ENCODE measurements at places on chromosomes 16 and 17.

DNA sequence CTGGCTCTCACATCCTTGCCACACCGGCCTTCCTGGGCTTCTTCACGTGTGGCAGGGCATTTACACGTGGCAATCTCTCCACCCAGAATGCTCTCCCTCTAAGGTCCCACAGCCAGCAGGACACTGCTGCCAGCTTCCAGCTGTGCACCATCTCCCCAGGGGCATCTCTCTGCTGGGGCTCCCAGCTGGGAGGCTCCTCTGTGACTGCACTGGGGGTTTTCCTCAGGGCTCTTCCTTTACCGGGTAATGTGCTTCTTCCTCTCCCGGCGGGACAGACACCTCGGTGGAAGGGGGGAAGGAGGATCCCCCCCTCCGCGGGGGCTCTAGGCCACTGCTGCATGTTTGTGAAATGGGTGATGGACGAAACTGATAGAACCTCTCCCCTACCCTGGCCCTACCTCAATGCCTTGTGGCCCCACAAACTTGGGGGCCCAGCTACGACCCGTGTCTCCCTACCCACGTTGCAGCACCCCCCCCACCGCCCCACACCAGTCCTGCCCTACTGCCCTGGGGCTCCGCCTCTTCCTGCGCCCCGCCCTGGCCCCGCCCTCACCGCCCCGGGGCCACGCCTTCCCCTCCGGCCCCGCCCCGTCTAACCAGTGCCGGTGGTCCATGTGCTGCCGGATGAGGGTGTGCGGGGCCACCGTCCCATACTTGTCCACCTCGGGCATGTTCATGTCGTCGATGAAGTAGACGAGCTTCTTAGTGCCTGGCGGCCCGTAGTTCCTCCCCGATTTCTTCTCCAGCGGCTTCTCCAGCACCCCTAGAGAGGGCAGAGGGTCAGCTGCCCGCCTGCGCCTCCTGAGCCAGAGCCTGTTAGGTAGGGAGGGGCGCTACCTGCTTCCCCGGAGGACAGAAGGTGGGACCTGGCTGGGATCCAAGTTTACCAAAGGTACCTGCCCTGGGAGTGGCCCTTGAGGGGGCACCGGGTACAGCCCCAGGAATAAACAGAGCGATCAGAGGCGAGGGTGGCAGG, 92.6 kb downstream of the DNAH17 start:
- peak; percentile 57 for DNase-seq

DNA sequence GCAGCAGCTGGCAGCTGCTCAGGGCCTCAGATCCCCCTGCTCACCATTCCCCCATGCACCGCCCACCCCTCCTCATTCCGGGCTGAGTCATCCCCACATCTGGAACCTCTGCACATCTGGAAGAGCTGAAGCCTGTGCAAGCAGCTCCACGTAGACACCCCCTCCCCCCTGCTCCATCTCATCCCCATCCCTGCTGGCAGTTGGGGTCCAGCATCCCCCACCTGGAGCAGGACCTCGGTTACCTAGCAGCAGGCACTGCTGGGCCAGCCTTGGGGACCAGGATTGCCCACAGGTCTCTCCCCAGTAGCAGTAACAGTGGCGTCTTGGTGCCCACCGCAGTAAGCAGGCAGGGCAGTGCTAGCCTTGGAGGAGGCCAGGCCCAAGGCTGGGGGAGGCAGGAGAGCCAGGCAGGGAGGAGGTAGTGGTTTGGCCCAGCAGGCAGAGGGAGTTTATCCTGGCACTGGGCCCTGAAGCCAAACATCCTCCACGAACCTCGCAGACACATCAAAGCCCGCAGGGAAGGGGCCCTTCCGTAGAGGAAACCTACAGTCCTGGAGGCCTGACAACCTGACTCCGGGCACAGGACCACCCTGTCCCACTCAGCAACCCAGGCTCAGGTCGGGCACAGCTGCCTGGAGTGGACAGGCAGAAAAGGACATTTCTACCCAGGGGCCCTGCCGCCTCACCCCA, 7.7 kb upstream of the TMEM92 start:
- DNase-seq = no peak

DNA sequence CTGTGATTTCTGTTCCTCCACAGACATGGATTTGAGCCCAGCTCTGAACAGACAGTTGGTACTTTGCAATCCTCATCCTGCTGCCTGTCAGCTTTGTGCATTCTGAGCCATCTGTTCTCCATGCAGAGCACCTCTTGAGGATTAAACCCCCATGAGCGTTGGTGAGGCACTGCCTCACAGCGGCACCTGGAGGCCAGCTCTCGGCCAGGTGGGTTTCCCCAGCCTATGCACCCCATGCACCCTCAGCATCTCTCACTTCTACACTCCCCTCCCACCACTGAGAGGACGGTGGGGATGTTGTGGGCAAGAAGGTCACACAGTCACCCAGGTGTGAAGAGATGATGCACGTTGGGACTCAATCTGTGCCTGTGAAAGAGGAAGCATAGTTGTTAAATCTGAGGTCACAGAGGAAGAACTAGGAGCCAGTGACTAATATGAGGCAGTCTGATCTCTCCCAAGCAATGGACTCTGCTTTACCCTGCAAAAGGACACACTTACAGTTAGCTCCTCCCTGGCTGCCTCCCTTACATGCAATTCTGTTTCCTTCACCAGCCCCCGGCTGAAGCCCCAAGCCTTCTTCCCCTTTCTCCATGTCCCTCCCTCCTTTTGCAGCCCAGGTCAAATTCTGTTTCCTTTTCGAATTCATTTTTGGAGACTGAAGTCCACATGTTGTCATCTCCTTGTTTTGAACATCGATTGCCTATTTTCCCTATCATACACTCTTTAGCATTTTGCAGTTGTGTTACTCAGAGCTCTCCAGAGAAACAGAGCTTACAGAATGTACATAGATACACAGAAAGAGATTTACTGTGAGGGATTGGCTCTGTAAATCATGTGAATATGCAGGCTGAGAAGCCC, 58.5 kb downstream of the HS3ST3B1 start:
- DNase-seq = no peak

DNA sequence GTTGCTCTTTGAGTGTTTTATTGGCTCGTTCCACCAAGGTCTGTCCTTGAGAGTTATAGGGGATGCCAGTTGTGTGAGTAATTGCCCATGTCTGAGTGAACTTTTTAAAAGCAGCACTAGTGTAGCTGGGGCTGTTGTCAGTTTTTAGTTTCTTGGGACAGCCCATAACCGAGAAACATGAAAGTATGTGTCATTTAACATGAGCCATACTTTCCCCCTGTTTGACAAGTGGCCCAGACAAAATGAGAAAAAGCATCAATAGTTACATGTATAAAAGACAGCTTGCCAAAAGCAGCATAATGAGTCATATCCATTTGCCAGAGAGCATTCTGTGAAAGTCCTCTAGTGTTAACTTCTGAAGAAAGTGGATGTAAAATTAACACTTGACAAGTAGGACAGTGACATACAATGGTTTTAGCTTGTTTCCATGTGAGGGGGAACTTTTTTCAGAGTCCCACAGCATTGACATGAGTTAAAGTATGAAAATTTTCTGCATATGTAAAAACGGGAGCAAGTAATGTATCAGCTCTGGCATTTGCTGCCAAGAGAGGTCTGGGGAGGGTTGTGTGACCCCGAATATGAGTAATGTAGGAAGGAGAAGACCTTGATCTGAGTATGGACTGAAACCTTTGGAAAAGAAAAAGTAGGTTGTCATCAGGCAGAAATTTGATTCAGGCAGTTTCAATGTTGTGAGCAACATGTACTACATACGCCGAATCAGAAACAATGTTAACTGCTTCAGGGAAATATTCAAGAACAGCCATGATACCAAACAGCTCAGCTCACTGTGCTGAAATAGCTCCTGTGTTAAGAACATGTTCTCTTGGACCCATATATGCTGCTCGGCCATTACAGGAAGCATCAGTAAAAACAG, 56.8 kb upstream of the ARL4D start:
- DNase-seq = peak; percentile 74

GRCh38 chr17:50292465-50292864, 18.2 kb downstream of the TMEM92 start:
- DNase-seq = no peak

GRCh38 chr17:65587534-65588180, 26.2 kb upstream of the AXIN2 start:
- DNase-seq = no peak

GRCh38 chr16:82031116-82032084, 3.7 kb upstream of the HSD17B2 start:
- peak; percentile 69 for DNase-seq

DNA sequence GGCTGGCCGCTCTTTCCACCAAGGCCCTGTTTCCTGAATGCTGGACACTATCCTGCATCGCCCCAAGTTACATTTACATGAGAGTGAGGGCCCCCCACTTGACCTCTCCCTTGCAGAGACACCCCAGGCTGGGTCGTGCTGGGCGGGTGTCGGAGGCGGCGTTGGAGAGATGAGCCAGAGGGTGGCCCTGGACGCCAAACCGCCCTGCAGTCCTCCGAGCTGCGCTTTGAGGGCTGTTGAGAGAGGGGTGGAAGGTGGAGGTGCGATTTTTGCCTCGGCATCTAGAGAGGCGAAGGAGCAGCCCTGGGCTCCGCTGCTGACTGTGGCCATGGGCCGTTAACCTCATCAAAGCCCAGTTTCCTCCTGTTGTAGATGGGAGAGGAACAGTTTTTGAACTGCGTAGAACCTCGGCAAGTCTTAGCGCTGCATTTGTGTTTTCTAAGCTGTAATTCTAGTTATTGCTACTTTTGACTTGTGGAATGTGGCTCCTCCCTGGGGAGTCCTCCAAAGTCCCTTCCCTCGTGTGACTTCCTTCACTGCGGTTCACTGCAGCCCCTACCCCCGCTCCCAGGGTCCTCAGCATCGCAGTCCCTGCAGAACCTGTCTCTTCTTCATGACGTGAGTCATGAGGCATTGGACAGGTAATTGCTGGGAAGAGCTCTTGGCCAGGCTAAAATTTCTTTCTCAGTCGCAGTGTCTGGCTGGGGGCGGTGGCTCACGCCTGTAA, 986 bp upstream of the ELOB start:
- no peak for DNase-seq

DNA sequence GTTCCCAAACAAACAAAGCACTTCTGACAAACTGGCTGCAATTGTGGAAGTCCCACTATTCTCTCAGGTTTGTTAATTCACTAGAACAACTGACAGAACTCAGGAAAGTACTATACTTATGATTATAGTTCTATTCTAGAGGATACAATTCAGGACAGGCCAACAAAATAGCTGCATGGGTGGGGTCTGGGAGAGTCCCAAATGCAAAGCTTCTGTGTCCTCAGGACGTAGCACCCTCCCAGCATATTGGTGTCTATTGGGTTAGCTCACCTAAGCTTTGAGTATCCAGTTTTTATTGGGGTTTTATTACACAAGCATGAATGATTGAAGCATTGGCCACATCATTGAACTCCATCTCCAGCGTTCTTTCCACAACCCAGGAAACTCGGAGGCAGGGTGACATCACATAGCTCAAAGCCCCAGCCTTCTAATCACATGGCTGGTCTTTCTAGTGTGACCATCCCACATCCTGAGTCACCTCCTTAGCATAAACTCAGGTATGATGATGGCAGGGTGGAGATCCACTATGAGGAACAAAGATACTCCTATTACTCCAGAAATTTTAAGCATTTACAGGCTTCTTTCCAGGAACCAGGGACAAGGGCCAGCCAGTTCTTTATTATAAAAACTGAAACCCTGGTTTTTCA, 43.9 kb upstream of the CCNF start:
- DNase-seq = no peak

DNA sequence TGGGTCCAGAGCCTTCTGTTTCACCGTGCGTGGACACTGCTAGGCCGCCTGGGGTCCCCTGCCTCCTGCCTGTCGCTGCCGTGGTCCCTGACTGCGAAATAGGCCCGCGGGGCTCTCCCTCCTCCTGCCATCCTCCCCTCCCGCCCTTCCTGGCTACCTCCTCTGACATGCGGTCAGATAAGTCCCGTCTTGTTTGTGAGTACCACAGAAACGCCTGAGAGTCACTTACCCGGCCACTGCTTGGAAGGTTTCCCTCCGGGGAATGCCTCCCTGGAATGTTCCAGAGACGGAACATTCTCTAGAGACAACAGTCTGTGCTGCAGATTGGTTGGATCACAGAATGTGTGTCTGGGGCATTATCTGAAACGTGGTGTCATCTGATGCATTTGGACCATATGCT, 22.7 kb downstream of the CIBAR2 start:
- no peak for DNase-seq

- no peak for DNase-seq
These were observed 2.9 kb upstream of the MYO1C start for GRCh38 chr17:1495265-1495989.

- DNase-seq = peak; percentile 43
These were observed 12.9 kb upstream of the ELAC2 start for GRCh38 chr17:13030459-13031300.

- DNase-seq = peak; percentile 98
These were observed 3.8 kb upstream of the NPB start for GRCh38 chr17:81898029-81898866.

GRCh38 chr16:78425281-78425680, 325.8 kb downstream of the WWOX start:
- DNase-seq = no peak

DNA sequence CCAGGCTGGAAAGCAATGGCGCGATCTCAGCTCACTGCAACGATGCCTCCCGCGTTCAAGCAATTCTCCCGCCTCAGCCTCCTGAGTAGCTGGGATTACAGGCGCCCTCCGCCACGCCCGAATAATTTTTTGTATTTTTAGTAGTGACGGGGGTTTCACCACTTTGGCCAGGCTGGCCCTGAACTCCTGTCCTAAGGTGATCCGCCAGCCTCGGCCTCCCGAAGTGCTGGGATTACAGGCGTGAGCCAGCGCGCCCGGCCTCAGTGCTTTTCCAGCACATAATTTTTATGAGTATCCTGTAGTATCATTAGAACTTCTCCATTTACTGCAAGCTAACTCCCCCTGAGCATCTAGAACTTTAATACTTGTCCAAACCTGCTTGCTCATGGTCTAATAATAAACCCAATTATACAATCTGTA, 1.8 kb downstream of the UBE2G1 start:
- no peak for DNase-seq

DNA sequence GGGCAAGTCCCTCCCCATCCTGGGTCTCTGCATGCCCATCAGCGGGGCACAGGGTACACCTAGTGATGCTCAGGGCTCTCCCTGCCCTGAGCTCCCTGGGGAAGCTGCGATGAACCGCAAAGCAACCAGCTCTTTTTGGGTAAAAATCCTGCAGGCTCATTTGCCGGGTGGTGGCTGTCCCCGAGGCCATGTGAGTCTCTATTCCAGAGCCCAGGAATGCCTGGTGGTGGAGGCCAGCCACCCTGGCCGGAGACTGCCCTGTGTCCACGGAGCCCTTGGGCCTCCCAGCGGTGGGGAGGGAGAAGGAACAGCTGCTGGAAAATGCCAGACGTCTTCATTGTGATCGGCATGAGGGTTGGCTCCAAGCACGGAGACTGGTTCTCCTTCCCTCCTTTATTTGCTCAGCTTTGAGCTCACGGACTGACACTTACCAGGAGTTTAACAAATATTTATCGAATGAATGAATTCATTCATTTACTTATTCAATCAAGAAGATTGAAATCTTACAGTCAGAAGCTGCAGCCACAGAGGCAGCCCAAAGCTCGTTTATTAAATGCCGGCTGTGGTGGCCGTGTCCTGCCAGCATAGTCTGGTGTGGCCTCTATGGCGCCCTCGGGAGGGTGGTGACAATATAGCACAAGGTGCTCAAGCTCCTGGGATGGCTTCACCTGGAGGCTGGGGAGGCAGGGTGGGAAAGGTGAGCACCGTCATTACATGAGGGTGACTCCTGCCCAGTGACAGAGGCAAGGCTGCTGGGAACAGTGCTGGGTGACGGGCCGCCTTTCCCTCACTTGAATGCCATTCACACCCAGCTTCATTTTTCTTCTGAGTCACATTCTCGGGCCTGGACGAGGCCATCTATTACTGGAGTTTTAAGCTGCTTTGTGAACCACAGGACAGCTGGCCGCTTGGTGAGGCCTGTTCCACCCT, 31.1 kb upstream of the JPH3 start:
- DNase-seq = peak; percentile 42

Data from RKO (cell line).